NCI-H187 treated with DMSO at 0.1 percent for 48 hours (cell line): ENCODE measurements at places on chromosomes 13 and 19.

- DNase-seq = no peak
These were observed 30.9 kb downstream of the ATP4B start for GRCh38 chr13:113627136-113627535.

GRCh38 chr19:1362387-1363257 lies 21.1 kb upstream of the NDUFS7 start:
- no peak for DNase-seq

DNA sequence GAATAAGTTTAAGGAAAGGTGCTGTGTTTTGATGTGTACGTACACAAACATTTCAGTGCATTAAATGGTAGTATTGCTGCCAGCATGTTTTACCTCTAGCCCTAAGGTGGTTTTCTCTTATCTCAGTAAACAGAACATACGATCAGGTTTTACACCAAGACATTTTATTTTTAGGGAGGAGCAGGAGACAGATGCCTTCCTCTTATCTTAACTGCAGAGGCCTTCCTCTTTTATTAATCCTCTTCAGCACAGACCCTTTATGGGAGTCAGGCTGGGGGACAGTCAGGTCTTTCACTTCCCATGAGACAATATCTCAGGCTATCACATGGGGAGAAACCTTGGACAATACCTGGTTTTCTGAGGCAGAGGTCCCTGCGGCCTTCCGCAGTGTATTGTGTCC lies 14.9 kb upstream of the ZNF611 start:
- DNase-seq = no peak

GRCh38 chr13:32734511-32734910 lies 148.3 kb downstream of the PDS5B start:
- DNase-seq = no peak

DNA sequence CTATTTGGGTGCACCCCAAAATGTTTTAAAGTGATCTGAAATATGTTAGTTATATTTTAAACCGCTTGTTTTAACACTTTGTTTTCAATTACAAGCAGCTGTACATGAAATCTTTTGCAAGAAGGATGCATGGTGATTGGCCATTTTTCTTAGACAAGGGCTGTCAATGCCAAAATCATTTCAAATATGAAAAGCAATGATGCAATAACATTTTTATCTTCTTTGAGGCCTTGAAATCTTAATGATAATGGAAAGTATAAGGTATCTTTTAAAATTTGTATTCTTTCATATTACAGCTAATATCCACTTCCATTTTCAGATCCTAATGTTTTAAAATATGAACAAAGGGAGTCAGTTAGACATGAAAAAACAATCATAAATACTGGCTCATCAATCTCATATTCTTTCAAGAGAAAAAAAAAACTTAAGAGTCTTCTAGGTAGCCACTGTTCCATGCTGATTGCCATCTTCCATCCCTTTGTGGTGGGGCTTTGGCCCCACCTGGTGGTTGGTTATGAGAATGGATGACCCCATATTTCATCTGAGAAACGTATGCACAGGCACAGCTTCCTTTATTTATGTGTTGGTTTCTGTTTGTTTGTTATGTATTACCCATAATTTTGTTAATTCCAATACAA lies 330.3 kb upstream of the MIR17HG start:
- no peak for DNase-seq

GRCh38 chr19:1288226-1288612 lies 2.5 kb downstream of the EFNA2 start:
- no peak for DNase-seq

DNA sequence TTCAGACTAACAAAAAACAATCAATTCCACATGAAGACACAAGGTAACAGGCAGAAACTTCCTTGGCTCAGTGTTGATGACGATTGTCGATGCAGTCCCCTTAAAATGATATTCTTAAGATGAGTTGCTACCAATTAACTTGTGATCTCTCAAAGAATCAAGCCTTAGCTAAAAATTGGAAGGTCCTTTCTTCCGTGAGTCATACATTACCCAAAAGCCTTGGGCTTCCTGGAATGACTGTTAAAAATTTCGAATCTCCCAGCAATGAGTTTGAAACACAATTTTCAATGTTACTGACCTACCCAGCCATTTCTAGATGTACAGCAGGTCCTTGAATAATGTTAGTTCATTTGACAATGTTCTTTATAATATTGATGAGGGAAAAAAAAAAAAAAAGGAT lies 28.0 kb upstream of the RB1 start:
- no peak for DNase-seq
